ENCODE measurements at places on chromosomes 13 and 19.

DNA sequence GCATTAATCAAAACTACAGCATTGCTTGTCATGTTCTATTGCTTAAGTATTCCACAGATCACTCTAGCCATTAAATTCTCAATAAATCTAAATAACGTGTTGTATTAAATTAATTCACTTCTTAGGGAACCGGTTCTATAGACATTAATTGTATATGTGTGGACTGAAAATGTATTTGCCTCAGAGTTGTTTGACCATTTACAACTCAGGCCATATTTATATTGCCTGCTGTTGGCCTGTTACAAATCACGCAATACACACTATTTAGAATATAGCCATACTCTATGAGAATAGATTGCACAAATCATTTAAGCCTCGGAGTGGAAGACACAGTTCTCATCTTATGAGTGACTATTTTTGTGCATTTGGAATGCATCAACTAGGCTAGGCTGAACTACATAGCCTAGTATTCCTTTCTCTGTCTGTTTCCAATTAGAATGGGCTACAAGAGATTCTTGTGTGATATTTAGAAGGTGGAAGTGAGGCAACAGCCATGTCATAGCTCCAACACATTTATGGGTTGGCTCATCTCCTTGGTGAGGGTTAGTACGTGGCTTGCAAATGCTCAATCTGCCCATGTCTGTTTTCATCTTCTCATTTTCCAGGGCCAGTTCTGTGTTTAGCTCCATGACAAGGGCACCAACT lies 1116.1 kb downstream of the PCDH9 start:
- no peak for DNase-seq

DNA sequence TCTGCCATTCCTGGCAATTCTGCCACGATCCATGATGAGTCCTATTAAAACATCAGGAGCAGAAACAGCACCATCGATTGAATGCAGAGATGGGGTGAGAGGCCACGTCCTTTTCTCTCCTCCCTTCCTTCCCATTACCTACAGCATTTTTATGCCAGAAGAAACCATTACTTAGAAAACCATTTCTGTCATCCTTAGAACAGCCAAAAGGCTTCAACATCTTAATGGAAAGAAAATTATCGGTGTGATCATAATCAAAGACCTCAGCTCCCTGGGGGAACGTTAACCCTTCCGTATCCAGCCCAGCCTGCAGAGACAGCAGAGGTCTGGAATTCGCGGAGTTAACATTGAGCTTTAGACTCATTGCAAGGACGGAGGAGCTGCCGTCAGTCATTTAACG lies 56.0 kb upstream of the SIAH3 start:
- DNase-seq: no peak

DNA sequence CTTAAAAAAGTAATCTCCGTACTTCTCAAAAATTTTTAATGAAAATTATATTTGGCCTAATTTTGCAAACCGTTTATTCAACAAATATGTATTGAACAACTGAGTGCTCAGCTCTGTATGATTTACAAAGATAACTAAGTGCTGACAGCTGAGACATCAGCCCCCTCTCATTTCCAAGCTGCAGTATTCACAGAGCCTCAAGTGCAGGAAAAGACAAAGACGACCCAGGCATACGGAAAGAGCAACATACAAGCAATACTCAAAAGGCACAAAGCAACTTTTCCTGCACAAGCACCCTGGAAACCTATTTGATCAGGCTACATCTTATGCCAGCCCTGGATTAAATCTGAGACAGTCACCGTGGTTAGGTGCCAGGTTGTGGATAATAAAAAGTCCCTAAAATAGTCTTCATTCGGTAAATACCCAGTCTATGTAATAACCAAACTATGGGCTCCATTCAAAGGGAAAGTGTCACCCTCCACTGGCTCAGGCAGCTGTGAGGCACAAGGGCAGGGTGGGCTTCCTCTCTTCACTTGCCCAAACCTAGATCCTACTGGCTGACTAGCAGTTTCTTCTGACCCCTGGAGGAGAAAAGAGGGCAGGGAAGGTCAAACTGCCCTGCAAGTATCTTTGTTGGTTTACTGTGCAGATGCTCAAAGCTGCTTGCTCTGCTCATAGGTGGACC lies 65.5 kb downstream of the TBC1D4 start:
- no peak for DNase-seq

DNA sequence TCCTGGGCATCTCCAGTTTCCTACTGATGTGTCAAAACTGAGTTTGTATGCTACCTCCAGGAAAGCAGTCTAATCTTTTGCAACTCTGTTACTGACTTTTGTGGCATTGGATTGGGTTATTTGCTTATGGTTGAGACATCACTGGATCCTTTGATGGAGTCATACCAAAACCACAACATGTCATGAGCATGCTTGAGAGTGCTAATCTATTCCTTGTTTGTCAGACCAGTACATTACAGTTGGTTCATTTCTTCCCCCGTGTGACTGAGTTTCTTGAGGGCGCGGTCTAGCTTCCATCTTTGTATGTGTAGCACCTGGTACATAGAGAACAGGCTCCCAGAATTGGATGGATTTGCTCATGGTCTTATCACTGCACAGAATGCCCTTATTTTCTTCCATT lies 43.2 kb downstream of the SUGT1 start:
- DNase-seq: no peak

DNA sequence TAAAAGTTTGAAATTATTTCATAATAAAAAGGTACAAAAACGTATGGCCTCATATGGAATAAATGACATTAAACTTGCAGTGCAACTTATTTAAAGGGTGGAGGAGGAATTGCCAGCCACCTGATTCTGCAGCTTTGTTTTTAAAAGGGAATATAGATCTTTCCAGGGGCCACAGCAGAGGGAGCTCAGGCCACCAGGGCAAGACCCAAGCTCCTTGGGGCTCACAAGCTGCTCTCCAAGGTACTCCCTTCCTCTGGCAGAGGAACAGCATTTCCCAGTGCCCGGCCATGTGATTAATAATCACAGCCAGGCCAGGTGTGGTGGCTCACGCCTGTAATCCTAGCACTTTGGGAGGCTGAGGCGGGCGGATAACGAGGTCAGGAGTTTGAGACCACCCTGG lies 6.2 kb downstream of the ACOD1 start:
- no peak for DNase-seq

DNA sequence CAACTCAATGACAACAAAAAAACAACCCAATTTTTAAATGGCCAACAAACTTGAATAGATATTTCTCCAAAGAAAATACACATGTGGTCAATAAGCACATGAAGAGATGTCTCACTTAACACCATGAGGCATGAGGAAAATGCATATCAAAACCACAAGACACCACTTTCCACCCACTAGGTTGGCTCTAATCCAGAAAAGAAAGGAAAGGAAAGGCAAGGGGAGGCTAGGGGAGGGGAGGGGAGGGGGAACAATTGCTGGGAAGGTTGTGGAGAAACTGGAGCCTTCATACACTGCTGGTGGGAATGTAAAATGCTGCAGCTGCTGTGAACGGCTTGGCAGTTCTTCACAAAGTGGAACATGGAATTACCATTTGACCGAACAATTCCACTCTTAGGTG lies 854.3 kb downstream of the UQCRFS1 start:
- DNase-seq: no peak

GRCh38 chr13:49584771-49585182 lies 581 bp downstream of the RCBTB1 start:
- DNase-seq: no peak

DNA sequence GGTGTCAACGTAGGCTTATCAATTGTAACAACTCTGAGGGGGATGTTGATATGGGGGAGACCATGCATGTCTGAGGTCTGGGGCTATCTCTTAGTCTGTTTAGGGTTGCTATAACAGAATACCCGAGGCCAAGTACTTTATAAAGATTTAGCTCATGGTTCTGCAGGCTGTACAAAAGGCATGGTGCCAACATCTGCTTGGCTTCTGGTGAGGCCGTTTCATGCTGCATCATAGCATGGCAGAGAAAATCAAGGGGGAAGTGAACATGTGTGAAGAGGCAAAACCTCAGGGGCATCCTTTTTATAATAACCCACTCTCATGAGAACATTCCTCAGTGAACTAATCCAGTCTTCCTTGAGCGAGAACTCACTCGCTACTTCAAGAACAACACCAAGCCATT lies 353.8 kb downstream of the ENOX1 start:
- DNase-seq: no peak

DNA sequence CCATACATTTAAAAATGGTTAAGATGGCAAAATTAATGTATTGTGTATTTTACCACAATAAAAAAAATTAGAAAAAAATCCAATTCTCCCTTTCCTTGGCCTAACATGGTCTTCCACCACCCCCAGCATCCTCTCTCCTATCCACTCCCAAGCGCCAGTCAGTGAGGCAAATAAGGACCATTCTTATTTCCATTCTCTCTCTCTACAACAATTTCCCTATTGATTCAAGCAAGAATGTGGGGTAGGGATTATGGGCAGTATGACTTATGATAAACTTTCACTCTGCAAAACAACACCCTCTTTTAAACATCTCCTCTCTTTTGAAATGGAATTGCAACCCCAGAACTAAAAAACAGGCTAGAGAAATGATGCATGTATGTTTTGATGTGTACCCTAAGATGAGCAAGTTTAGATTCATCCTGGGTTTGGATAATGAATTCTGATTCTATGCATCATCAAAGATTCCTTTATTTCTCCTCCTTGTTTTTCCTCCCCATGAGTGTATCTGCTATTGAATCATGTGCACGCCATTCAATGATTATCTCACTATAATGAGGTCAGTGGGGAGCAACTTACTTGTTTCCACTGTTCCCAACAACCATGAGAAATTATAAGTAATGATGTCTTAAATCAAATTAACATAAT lies 3.5 kb downstream of the STARD13 start:
- peak; percentile 63 for DNase-seq

DNA sequence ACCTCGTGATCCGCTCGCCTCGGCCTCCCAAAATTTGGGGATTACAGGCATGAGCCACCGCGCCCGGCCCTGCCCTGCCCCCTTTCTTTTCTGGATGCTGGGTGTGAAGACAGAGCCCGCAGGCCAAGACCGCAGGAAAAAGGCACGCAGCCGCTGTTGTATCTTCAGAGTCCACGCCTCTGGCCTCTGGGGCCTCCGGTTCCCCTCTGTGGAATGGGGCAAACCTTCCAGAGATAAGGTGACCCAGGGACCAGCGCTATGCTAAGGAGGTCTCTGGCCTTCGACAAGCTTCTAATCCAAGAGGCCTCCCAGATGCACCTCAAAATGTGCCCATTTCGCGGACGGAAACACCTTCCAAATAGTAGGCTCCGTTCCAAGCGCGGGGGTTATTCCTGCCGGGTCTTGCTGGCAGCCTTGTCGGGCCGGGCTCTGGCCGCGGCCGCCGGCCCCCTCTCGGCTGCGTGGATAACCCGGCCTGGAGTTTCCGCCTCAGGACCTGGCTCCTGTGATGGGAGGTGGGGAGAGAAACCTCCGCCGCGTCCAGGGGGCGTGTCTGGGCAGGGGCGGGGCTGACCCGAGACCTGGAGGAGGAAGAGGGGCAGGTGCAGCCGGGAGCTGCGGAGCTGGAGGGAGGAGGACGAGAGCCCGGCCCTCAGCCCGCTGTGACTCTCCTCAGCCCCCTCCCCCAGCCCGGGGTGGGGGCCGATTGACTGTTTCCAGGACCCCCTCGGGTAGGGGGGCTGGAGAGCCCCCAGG lies 13.1 kb downstream of the TJP3 start:
- DNase-seq: peak; percentile 89

GRCh38 chr13:27842571-27842970 lies 50.3 kb downstream of the GSX1 start:
- no peak for DNase-seq

DNA sequence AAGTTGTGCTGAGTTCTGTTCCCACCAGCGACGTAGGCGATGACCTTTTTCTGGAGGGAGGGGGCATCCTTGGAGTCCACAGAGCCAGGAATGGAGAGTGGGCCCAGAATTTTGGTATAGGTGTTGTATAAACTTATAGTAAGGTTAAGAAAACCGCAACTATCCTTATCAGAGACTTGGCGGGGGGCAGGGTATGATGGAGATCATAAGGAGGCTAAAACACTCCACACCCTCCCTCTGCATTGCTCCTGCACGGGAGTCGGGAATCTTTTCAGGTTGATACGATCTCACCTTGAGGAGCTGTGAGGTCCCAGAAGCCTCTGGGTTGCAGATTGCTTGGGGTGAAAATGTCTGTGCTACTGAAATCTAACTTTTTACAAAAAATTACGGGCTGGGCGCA lies 6.3 kb upstream of the CEACAM19 start:
- no peak for DNase-seq

DNA sequence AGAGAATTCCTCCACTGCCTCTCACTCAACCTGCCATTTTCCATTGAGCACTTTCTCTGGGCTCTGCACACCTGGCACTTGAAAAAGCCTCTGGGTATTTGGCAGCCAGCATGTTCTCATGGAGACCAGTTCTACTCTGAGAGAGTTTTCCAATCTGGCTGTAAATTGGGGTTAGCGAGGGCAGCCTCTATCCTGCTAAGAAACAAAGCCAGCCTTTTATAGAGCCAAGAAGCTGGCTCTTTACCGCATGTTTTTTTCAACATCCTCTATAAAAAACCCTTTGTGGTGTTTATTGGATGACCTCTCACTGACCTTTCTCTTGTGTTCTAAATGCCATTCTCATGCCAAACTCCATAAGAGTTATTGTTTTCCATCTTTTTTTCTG lies 52.6 kb upstream of the RCBTB2 start:
- peak; percentile 94 for DNase-seq

DNA sequence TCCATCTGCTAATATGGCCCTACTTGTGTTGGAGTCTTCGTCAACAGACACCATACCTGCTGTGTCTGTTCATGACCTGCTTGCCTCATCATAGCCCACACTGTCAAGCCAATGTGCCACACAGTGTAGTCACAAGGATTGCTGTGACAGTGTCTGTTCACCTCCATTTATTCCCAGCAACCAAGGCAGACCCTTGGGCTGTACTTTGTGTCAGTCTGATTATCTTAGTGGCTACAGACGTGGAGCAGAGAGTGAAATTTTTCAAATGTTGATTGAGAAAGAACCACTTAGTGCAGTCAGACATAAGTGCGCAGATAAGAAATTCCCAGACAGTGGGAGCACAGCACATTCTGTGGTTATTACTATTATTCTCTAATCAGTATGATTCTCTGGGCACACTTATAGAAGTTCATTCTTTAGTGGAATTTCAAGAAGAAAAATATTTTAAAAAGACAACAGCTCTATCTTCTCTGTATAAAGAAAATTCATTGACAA lies 184.6 kb downstream of the GPC6 start:
- no peak for DNase-seq

DNA sequence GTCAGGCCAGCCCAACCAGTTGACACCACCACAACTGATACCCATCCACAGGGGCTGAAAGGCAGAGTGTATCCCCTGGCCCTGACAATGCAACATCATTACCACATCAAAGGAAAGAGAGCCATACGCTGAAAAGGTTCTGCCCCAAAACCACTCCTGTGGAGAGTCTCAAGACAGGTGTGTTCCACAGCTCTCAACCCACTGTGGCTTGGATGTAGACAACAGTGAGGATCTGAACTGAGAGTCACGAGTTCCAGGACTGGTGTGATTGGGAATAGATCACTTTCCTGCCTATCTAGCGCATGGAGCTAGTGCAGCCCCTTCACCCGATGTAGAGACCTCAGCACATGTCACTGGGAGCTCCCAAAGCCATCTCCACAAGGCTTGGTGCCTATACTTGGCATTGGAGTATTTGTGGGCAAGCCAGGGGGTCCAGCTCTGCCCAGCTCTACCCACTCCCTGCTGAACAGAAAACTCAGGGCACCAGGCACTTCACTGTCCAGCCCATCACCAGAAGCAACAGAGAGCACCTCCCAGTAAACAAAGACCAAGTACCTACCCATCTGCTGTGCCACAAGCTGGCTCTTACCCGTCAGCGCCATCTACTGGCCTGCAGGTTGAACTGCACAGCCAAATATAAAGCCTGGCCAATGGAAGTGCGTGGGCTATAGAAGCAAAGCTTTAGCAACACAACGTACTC lies 579.5 kb downstream of the UQCRFS1 start:
- peak; percentile 66 for DNase-seq

GRCh38 chr13:31042481-31043165 lies 110.2 kb downstream of the TEX26 start:
- DNase-seq: no peak
